Suppressor macrophage treated with lipopolysaccharide for 1 hour (primary cell): ENCODE measurements at places on chromosomes 7 and 10.

GRCh38 chr7:75889826-75890225, 11.0 kb downstream of the RHBDD2 start:
- no peak for DNase-seq

DNA sequence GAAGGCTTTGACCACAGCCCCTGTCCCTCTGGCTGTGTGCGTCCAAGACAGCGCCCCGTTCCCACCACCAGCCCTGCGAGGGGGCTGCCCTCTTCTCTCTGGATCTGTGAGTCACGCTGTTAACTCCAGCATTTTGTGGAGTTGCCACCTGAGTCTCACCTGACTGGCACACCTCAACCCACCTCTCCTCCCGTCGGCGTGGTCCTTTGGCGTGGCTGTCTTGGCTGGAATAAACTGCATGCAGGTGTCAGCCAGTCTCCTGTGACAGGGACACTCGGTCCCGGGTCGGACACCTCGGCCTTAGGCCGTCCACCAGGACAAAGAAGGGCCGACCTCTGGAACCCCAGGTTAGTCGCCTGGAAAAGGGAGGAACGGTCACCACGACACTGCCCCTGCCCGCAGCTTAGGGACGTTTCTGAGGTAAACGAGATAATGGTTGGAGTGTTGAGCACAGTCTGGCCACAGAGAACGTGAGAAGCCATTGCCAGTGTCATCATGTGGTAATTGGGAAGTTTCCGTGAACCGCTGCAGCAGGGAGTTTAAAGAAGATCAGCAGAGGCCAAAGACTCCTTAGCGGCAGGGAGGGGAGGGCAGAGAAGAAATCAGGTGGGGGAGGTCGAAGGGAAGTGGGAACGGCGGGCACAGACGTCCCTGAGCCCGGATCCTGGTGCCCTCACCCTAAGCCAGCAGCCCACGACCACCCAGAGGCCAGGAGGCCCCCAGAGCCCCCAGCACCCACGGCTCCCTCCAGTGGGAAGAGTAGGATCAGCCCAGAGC, 73.6 kb upstream of the FAM20C start:
- DNase-seq = peak; percentile 81

DNA sequence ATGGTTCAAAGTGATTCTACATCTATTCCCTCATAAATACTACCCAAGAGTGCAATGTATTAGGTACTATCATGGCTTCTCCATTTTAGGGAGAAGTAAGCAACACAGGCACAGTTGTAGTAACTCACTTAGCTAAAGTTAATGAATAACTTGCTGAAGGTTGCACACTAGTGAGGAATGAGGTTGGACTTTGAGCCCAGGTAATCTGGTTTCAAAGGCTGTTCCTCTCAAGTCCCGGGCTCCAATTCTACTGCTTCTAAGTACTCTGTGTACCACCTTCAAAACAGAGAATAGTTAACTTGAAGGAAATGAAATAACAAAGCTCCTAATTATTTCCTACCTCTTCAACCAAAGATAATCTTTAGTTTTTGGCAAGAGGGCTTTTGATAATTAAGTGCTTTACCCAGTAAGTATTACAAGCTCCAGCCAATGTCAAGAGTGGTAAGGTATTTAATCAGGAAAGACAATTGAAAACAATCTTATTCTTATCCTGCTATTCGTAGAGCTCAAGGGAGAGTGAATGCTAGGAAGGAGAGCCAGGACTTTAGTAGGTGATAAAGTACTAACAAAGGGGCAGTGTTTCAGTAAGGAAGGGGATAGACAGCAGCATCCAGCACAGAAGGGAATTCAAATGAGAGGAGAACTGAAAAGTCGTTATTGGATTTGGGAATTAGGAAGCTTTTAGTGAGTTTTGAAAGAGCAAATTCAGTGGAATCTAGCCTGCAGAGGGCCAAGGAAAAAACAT, 158.2 kb upstream of the PTPRZ1 start:
- DNase-seq = no peak

DNA sequence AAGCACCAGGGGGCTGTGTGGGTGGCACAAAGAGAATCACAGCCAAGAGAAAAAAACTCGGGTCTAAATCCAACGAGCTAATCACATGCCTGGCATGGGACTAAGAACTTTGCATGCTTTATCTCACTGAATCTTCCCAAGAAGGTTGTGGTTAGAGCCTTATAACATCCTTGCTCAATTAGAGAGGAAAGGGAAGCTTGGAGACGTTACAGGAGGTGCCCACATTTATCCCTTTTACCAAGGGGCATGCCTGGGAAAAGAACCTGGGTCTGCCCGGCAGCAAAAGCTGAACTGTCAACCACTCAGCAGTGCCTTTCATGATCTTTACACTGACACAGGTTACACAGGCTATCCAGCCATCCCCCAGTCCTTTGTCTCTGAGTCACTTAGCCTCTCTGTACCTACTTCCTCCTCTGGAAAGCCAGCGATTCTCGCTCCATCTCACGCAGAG, 190.1 kb downstream of the PRPF18 start:
- DNase-seq = peak; percentile 64

GRCh38 chr7:68107261-68107660, 1110.6 kb downstream of the TYW1 start:
- DNase-seq = no peak
